NCI-H446 (cell line): ENCODE measurements at places on chromosomes 7 and 10.

GRCh38 chr10:124566222-124566888 is 104.7 kb downstream of the LHPP start:
- no peak for DNase-seq

- no peak for DNase-seq
Observed at GRCh38 chr10:119020627-119020946, 8.9 kb upstream of the NANOS1 start.

- no peak for DNase-seq
Observed at GRCh38 chr7:151053096-151053495, 4.6 kb downstream of the CDK5 start.

DNA sequence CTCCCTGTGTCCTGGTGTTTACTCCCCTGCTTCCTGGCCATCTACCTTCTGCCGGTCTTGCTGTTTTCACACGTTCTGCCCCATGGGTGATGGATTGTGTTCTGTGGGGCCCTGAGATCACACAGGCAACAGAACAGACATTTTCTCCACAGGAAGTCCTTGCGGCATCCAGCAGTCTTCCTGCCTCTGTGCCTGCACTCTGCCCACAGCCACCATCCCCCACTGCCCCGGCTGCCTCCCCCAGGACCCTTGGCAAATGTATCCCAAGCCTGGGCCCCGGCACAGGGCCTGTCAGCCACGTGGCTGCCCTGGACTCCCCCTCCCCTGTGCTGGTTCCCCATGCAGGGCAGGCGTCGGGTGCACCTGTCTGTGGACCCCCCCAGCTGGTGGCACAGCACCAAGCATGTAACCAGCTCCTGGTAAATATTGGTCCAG is 184.2 kb downstream of the WDR37 start:
- DNase-seq, result no peak

DNA sequence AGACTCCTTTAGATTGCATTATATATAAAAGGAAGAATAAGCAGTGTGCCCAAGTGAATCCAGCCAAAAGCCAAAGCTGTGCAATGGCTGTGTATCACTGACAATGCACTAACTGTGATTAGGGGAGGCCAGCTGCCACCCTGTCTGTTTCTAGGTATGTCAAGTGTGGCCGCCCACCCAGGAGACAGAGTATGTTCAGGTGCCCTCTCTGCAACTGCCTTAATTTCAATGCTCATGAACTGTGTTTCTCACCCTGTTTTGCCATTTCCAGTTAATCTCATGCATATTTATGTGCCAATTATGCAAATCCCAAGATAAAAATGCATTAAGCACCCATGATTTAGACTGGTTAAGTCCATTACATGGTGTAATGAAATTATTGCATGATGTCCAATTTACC is 159.4 kb downstream of the FRMD4A start:
- no peak for DNase-seq

- DNase-seq, result no peak
Observed at GRCh38 chr7:41156268-41156667, 546.6 kb downstream of the INHBA start.

GRCh38 chr7:7979558-7979957 is 11.0 kb downstream of the GLCCI1 start:
- no peak for DNase-seq

DNA sequence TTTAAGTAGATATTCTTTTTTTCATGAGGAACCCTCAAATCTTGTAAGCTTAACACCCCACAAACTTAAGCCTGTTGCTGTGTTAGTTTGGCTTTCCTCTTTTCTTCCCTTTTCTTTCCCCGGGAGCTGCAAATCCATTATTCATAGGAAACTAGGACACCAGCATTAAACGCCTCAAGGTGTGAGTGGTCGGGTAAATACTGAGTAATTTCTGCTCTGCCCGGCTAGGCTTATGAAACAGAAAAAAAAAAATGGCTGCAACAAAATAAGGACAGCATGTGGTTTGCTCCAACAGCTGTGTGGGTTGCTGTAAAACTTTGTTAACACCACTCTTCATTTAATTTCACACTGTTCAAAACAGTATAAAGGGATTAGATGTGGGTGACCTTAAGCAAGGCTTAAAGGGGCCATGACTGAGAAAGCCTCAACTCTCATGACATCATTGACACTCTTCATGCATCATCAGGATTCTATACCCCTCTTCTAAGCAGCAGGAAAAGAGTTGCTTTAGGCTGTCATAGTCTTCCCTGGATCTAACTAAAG is 104.1 kb downstream of the AOAH start:
- DNase-seq, result no peak

- DNase-seq, result no peak
Observed at GRCh38 chr10:47020471-47020870, 109.2 kb downstream of the PTPN20 start.

GRCh38 chr10:79066411-79067240 is 2.1 kb upstream of the ZMIZ1 start:
- DNase-seq, result peak; percentile 37

GRCh38 chr7:98229991-98230745 is 18.9 kb downstream of the BHLHA15 start:
- DNase-seq, result no peak

DNA sequence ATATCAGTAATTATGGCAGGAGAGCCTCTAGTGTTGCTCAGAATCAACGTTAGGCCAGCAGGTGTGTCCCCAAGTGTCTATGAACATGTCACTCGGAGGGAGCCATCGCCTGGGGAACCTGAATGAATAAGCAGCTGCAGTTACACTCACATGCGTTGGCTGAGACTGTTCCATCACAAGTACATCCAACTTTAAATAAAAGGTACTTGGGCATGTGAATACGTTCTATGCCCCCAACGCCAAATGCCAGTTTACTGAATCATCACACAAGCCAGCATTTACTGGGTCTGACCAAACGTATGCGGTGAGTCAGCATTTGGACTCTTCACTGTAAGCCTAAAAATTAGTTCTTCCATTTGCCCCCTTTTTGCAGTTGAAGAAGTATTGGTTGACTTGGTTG is 207.6 kb upstream of the PLXNA4 start:
- no peak for DNase-seq

DNA sequence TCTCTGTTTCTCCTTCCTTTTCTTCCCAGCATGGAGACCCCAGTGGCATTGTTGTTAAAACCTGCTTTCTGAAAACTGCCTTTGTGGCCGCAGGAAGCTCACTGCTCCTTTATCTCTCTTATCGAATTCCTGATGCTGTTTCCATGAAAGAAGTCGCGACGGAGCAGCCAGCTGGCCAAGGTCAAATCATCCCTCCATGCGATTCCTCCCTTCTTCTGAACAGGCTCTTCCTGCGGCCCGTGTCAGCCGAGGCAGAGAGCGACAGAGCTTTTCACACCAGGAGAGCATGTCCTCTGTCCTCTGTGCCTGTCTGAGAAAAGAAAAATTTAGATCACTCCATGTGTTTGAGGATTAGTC is 242.1 kb upstream of the PITRM1 start:
- DNase-seq, result no peak

DNA sequence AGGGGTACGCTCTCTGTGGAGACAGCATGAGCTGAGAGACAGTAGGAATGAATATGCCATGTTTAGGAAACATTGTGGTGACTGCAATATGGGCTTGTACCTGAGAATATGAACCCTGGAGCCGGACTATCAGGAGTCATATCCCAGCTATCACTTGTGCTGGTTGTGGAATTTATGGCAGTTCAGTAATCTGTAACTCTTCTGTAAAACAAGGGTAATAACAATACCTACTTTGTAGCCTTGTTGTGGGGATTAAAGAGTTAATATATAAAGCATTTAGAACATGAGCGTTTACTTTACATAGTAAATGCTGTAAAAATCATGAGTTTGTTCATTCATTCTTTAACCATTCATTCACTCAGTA is 44.4 kb downstream of the EXOC6 start:
- DNase-seq, result no peak

DNA sequence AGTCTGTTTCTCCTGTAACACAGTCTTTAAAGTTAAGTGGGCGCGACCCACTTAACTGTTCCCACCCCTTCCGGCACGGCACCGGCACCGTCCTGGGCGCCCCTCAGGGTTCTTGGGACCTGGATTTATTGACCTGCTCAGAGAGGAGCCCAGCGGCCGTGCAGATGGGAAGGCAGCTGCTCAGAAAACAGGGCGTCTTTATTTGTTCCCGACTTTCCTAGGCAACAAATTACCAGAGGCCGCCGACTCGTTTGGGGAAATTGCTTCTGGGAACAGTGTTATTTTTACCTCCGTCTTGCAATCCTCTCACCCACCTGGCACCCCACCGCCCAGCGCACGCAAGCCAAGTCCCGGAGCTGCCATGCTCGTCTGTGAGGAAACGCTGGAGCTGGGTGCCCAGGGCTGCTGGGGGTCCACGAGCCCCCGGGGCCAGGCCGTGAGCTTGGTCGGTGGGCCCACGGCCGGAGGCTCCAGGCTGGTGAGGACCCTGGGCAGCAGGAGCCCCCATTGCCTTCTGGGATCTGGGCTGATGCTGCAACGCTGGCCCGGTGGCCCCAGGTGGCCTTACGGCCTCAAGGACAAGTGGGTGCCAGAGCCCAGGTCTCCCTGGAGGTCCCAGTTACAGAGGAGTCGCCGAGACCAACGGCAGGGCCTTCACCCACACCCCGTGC is 14.9 kb upstream of the ADGRA1 start:
- DNase-seq, result no peak

- no peak for DNase-seq
Observed at GRCh38 chr10:74925291-74925690, 98.9 kb downstream of the KAT6B start.

GRCh38 chr10:79378383-79378646 is 31.0 kb downstream of the PPIF start:
- no peak for DNase-seq

GRCh38 chr10:26733750-26734568 is 36.5 kb downstream of the PDSS1 start:
- DNase-seq, result no peak

GRCh38 chr7:33504266-33504665 is 374.9 kb downstream of the BBS9 start:
- no peak for DNase-seq
